ENCODE measurements at places on chromosomes 11 and 22.

DNA sequence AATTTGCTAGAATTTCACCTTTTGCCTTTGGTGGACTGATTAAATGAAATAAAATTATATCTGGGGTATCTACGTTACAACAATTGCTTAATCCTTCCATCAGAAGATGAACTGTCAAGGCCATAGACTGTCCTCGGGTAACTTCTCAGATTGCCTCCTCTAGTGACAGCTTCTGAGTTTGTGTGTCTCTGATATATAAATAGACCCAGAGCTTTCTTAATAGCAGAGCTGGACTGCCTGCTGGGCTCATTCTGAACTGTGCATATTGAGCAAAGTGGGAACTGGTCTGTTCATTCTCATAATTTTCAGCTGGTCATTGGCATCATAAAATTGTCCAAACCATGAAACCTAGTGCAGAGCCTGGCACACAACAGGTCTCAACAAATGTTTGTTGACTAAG lies 99.1 kb upstream of the GRAMD1B start:
- DNase-seq, result no peak

DNA sequence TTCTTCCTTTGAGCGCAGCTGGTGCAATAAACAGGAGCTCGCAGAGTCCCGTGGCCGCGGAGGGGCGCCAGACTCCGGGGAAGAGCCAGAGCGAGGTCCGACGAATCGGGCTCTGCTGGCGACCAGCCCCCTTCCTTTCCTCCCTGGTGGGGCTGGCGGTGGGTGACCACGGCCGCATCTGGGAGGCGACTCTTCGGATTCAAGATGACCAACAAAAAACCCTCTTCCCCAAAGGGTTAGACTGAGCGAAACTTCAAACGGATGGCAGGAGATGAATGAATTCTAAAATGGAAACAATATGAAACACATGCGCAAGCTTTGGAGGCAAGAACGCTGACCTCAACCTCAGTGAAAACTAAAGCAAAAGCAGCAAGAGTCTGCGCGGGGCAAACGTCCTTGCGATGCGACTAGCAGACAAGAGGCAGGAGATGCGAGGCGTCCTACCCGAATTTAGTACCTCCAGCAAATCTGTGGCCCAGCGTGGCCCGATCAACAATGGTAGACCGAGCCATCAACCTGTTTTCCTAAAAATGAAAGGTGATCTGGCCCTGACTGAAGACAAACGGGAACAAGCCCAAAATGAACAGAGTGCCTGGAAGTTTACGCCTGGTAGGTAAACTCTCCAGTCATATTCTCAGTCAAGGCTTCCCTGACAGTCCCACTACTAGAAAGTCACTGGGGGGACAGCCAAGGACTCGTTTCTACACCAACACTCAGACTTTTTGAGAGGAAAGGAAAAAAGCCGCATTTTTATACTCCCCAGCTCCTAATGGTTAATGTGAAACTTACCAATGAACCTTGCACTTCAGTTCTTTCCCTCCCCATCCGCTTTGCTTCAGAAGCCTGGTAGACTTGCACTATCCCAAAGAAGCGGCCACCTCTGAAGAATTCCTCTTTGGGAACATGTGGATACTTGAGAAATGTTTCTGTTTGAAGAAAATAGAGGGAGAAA lies 11.6 kb downstream of the MMP3 start:
- no peak for DNase-seq

DNA sequence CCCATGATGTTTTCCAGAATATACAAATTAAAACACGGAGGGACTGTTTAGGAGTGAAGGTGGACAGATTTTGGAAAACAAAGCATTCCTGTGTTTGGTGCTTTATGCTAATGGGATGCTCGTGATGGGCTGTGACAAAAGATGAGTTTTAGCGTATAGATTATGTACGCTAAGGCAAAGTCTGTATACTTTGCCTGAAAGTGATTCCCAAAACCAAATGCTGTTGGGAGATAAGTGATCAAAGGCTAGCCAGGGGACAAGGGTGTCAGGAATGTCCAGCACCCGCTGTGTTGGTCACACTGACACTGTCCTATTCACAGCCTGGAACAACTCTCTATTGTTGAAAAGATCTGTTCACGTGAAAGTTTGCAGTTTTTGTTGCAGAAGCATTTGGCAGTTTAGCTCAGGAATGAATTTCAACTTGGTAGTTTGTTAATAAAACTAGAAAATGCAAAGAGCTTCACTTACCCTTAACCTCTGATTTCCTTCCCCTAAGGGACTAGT lies 1.5 kb downstream of the JAM3 start:
- DNase-seq, result no peak

- DNase-seq, result no peak
These were observed 94.5 kb upstream of the ISX start for GRCh38 chr22:34971456-34971855.

DNA sequence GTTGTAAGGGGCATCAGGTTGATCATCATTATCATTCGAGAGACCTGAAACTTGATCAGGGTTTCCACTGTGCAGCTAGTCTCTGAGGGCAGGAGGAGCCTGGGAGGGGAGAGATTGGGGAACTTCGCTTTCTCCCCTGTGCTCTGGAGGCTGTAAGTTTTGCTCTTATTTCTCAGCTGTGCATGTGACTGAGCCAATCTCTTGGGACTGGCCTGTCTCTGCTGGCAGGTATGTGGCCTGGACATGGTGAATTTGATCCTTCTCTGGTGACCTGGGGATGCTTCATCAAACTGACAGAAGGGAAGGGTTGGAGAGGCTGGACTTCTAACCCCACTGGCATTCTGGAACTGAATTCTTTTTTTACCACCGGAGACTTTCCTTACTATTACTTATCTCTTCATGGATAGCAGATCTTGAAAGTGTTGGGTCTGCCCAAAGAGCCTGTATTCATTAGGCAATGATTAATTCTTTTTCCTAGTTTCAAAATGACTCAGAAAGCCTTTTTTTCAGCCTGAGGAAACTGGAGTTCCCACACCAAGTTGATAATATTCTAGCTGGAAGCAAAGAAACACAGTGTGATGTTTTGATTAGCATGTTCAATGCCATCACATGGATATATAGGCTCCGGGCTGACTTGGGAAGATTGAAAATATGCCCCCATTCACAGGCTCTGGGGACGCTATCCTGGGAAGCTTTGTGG lies 36.5 kb downstream of the TSPAN18 start:
- no peak for DNase-seq

DNA sequence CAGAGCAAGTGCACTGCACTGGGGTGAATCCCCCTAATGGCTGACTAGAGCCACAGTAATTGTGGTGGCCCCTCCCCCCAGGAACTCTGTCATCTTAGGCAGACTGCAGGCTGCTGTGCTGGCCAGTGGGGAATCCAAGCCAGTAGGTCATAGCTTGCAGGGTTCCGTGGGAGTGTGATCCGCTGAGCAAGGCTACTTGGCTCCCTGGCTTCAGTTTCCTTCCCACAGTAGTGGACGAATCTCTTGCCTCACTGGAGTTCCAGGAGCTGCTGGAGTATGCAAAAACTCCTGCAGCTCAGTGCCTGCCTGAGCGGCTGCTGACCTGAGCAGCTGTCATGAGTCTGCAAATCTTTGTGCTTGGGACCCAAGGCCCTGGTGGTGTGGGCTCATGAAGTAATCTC lies 13.2 kb downstream of the OOSP3 start:
- DNase-seq, result no peak

DNA sequence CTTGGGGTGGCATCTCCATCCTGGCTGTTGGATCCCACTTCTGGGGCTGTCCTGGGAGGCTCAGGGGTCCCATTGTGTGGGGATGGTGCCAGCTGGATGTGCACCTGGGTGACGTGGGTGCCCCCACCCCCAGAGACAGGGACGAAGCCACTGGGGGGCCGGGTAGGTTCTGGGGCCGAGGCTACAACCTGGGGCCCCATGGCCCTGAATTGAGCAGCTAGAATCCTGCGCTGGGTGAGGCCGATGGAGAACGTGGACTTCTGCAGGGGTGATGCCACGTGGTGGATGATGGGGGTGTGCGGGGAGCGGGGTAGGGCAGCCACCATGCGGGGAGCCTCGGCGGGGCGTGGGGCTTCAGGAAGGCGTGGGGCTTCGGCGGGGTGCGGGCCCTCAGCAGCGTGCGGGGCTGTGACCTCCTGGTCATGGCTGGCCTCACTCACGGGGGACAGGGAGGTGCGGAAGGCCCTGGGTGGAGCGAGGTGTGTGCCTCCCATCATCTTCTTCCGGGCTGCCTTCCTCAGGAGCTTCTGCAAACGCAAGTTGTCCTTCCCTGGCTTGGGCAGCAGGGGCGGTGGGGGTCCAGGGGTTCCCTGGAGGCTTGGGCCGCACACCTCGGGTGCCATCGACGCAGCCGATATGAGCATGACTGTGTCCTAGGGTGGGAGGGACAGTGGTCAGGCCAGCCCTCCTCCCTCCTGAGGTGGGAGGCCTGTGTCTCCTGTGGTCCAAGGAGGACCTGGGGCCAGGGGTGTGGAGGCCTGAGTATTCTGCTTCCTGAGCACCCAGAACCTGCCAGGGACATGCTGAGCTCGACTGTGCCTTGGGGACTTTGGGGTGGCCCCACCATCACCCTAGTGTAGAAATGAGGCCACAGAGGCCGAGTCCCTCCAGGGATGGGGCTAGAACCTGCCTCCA lies 1.5 kb downstream of the PRR33 start:
- DNase-seq, result no peak

GRCh38 chr11:118012083-118012669 lies 26.0 kb downstream of the IL10RA start:
- no peak for DNase-seq

- no peak for DNase-seq
These were observed 9.9 kb upstream of the IGLL5 start for GRCh38 chr22:22877523-22878210.

GRCh38 chr11:67465189-67465510 lies 3.9 kb downstream of the TMEM134 start:
- no peak for DNase-seq

DNA sequence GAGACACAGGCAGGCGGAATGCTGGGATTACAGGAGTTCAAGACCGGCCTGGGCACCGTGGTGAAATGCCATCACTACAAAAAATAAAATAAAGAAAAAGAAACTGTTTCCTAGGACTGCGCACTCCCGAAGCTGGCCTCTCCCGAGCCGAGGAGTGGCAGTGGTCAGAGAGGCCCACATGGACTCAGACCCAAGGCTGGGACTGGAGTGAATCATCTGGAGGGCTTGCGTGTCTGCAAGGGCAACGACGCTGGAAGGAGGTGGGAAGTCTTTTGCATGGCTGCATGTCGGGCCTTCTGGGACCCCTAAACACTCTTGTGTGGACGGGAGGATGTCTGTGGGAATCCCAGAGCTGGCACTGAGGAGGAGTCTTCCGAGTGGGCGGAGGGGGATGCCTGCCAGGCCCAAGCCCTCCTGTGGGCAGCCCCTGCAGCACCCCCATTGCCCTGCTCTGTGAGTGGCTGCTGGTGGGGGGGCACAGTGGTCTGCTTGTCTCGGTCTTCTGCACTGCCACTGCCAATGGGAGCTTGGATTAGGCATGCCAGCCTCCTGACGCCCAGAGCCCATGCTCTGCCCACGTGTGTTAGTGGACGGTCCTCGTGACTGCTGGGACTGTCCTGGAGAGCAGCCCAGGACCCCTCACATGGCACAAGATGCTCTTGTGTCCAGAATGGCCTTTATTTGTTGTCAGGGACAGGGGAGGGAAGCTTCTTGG lies 1.8 kb upstream of the AP2A2 start:
- no peak for DNase-seq

- no peak for DNase-seq
These were observed 12.3 kb downstream of the LUZP2 start for GRCh38 chr11:24509114-24509513.

DNA sequence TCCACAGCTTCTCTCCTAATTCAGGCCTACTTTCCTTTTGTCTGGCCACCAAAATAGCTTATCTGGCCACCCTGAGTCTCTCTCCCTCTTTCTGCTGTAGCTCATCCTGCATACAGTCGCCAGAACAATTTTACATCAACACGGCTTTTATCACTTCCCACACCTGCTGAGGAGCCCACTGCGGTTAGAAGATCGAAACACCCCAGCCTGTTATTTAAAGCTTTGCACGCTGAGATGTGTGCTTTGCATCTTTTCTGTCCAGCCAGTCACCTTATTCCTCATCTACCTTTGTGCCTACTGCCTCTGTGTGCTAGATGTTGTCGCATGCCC lies 96.0 kb downstream of the COMMD9 start:
- no peak for DNase-seq

GRCh38 chr11:23573429-23573828 lies 713.2 kb upstream of the CCDC179 start:
- DNase-seq, result no peak

GRCh38 chr11:650482-650881 lies 13.4 kb downstream of the DRD4 start:
- DNase-seq, result no peak

DNA sequence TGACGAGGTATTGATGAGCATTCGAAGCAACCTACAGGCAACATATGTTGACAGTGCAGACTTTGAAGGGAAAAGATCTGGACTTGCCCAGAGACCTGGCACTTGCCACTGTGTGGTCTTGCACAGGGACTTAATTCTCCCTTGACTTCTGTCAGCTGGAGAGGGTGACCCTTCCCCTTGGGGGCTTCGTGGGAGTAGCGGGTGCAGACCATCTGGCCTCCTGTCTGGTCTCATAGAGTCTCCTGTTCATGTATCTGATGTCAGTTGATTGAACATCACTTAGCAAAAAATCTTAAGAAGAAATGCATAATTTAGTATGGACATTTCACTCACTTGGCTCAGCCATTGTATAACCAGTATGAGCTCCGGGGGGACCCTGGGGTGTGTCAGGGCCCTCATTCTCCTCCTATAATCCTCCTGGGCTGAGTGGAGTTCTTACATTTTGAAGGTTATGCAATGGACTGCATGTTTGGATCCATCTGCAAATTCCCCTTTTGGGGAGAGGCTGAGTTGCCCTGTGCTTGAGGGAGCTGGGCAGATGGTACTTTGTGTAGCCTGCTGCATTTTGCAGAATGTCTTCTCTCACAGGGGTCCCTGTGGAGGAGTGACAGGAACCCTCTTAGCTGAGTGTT lies 13.0 kb downstream of the BCR start:
- no peak for DNase-seq

- no peak for DNase-seq
These were observed 398.4 kb downstream of the CNTN5 start for GRCh38 chr11:99418927-99419720.

GRCh38 chr11:17403980-17404759 lies 15.7 kb upstream of the KCNJ11 start:
- no peak for DNase-seq

DNA sequence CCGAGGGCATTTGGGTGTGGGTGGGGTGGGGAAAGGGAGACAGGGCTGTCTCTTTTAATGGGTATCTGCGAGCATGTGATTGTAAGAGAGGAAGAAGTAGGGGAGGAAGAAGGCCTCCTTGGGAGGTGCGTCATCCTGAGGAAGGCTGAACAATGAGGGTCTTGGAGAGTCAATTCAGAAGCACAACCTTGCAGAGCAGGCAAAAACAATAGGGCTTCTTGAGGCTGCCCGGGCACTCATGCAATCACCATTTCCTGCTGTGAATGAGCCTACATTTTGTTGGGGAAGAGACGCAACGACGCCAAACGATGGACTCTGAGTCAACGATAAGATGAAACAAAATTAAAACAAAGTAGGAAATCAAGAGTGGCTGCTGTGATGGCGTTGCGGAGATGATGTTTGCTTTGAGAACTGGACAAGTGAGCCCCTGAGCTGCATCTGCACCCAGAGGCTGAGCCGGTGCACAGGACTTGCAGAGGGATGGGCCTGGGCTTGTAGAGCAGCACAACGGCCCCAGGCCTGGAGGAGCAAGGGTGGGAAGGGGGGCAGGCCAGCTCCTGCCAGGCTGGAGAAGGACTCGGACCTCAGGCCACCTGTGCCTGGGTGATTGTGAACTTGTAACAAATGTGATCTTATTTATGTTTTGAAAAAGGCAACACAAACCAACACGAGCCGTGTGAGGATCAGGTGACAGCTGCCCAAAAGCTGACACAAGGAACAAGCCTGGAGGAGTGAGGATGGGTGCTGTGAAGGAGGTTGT lies 92.3 kb upstream of the B3GAT1 start:
- no peak for DNase-seq

GRCh38 chr11:27820249-27820648 lies 120.0 kb upstream of the BDNF start:
- no peak for DNase-seq

Data from stimulated activated CD8-positive, alpha-beta memory T cell treated with anti-CD3 and anti-CD28 coated beads, Interleukin-4, amount 100 ng/mL, for 4 hours (primary cell).